ENCODE measurements at places on chromosomes 4 and X.

- peak; percentile 2 for DNase-seq
These were observed 79.8 kb downstream of the RLIM start for GRCh38 chrX:74534569-74535038.

DNA sequence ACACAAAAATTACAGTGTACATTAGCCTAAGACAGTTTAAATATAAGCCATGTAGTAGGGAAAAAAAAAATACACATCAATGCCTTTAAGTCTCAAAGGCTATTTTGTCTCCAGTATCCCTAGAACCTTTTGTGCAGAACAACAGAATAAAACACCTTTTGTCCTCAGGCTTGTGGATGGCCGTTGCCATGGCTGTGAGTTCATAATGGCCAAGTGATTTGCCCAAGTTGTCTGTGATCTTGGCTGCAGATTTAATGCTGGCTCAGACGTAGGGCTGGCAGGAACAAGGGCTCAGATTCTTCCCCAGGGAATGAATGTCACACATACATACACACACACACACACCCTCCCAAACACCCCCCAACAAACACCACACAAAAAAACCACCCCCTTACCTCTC lies 25.3 kb downstream of the GPM6B start:
- no peak for DNase-seq

DNA sequence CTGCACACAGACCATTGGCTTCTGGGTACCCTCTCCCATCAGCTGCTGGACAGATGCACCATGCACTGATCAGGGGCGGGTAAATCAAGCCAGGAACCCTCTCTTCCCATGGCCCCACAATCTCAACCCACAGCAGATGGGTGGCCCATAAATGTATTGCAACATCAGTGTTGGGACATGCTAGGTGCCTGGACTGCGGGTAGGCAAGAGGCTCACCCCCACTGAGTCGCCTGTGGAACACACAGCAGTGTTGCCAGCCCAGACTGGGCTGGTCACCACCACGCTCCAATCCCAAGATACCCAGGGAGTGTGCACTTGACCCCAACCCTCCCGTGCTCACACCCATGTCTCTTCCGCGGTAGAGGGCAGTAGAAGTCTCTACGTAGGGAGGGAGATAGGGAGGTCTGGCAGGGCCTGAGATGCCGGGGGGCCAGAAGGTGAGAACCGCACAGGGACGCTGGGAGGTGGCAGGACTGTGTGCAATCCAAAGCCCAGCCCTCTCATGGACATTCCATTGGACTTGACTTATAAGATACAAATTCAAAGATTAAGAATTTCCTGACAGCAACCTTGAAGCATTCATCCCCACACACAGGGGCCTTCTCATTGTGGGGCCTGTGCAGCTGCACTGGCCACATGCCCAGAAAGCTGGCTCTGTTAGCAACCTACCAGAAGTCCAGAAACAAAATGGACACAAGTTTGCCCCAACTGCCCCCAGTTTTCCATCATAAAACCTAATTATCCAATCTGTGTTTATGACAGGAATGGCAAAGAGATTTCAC lies 183.7 kb downstream of the NSUN7 start:
- no peak for DNase-seq

DNA sequence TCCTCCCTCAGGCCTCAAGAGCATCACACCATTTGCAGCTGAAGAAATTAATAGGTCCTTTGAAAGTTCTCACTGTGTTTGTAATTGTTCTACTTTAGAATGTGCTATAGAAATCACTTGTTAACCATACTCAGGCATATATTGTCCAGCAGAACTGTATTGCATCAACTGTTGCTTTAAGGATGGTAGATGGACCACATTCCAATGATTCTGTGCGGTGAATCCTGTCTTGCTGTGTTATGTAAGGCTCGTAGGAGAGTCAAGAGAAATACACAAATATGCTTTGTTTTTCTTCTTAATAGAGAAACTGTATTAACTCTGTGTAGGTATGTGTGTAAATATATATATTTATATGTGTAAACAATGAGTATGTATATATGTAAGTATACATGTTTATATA lies 6.3 kb upstream of the ADGRA3 start:
- no peak for DNase-seq

GRCh38 chr4:111880116-111880515 lies 265.1 kb upstream of the FAM241A start:
- DNase-seq, result no peak

GRCh38 chrX:132584936-132585335 lies 96.1 kb upstream of the MBNL3 start:
- no peak for DNase-seq

- DNase-seq, result no peak
These were observed 1039.9 kb downstream of the GLUD2 start for GRCh38 chrX:122087341-122087740.

- no peak for DNase-seq
These were observed 196.3 kb upstream of the HHIP start for GRCh38 chr4:144449611-144450010.

GRCh38 chr4:138865765-138866164 lies 149.8 kb upstream of the NOCT start:
- DNase-seq, result no peak

DNA sequence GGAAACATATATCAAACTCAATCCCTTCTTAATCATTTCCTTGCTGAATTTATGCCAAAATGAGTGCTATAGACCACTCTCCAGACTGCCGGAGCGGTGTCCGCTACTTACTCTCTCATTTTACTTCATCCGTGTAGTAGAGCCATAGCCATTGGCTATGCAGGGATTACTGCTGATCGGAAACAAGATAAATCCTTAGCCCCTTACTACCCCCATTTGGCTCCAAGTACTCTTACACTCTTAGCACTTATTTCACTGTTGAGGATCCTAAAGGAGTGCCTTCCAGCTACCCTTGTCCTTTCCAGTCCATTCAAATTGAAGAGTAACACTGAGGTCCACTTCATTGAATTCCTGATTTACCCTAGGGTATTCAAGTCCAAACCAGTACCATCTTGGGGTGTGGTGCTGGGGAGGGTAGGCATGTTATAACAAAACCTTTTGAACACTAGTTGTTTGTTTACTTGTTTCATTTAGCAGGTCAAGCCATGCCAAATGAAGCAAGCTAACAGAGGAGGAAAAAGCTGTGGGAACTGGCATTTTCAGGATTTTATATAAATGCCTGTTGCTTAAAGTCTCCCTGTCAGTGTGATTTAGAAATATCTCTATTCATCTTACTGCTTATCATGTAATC lies 715.1 kb downstream of the FSTL5 start:
- DNase-seq, result no peak

DNA sequence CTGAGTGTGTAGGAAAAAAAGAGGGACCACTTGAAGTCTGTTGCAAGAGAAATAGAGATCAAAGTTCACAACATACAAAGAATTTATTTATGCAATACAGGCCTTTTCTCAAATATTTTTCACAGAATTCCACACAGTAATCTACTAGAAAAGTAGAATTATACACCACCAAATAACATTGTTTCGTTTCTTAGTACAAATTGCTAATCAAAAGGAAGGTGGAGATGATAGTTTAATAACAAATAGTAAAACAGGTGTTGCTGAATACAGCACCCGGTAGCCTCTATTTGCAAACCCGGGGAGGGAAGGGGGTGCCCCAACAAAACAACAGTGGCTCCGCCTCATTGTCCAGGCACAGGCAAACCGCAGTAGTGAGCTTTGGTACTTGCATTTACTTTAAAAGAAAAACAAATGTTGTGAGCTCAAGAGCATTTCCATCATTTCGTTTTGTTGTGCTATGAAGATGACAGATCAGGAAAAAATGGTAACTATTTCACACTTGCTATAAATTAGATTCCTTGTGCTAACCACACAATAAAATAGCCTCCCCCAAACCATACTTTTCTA lies 186.4 kb downstream of the DCLK2 start:
- DNase-seq, result no peak

DNA sequence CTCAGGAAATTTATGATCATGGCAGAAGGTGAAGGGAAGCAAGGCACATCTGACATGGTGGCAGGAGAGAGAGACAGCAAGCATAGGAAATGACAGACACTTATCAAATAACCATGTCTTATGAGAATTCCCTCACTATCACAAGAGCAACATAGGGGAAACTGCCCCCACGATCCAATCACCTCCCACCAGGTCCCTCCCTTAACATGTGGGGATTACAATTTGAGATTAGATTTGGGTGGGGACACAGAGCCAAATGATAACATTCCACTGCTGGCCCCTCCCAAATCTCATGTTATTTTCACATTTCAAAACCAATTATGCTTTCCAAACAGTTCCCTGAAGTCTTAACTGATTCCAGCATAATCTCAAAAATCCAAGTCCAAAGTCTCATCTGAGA lies 8.2 kb upstream of the TMA16 start:
- no peak for DNase-seq

DNA sequence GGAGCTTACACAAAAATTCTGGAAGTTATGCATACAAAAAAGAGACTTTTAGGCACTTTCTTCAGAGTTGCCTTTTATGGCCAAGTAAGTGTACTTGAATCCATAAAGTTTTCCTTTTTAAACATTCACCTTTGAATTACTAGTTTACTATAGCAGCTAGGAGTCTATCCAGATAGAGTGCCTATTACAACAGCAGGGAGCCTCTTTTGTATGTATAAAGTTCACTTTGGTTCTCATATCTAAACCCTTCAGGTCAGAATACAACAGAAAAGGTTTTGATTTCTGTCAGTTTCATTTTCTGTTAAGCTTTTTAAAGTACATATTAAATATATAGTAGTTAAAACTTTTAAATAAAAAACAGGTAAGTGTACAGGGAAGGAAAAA lies 51.4 kb upstream of the IL13RA1 start:
- no peak for DNase-seq

GRCh38 chr4:179871726-179872125 lies 2371.5 kb upstream of the TENM3 start:
- DNase-seq, result no peak

- DNase-seq, result peak; percentile 90
These were observed 51.2 kb upstream of the CHRNA9 start for GRCh38 chr4:40283968-40284367.
